Caki2 (cell line): ENCODE measurements at places on chromosomes 7 and 10. TPM values are rescaled to one million over a fixed set of nuclear protein-coding genes. Genes with fewer than 3 reads are reported as not detected.
A peak's percentile ranks its signal among the peaks of the same experiment; 100 is the strongest.

GRCh38 chr7:6691609-6692106 lies 15.1 kb downstream of the ZNF12 start:
- DNase-seq: peak; percentile 47

DNA sequence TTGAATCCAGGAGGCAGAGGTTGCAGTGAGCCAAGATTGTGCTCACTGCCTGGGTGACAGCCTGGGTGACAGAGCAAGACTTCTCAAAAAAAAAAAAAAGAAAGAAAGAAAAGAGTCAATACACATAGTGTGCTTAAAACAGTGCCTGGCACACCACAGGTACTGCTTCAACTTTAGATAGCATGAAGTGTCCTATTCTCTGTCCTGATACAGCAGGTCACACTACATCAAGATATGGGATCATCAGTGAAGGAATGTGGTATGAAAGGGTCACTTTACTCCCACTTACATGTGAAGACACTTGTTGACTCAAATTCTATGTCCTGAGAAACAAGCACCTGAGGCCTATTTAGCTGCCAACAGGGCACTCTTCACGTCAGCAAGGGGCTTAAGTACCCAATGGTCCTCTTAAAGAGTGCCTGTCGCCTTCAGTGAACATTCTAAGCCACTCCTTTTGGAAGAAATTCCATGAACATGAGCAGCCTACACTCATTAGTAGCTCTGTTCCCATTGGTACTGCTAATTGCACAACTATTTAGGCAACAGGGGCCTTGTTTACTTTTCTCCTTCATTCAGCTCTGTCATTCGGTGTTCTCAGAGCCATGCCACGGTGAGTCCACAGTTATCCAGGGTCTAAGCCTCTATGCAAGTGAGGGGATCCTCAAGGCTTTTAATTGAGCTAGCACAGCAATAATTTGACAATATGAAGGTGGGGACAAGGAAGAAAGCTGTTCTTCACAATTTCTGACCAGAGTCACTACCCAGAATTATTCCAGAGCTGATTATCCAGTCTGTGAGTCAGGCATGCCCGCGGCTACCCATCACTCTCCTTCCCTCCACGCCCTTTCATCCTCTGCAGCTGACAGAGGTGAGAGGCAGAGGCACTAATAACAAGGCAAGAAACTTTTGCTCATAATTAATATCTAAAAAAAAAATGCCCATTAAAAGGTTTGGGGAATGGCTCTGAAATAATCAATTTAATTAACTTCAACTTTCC lies 56.6 kb upstream of the PTN start:
- no peak for DNase-seq

- no peak for DNase-seq
These were observed 575.6 kb downstream of the KIF20B start for GRCh38 chr10:90276894-90277475.

- DNase-seq: no peak
These were observed 34.7 kb downstream of the GSDME start for GRCh38 chr7:24722386-24723177.

GRCh38 chr7:28787106-28787505 lies 171.0 kb downstream of the TRIL start:
- no peak for DNase-seq

MMRN2 gene
- 4.8 and 14.5 TPM in 2 replicates for total RNA-seq

REPIN1 gene
- total RNA-seq: 86.1 and 89.8 TPM in 2 replicates

C7orf33 gene
- total RNA-seq: not detected in 2 replicates

DNA sequence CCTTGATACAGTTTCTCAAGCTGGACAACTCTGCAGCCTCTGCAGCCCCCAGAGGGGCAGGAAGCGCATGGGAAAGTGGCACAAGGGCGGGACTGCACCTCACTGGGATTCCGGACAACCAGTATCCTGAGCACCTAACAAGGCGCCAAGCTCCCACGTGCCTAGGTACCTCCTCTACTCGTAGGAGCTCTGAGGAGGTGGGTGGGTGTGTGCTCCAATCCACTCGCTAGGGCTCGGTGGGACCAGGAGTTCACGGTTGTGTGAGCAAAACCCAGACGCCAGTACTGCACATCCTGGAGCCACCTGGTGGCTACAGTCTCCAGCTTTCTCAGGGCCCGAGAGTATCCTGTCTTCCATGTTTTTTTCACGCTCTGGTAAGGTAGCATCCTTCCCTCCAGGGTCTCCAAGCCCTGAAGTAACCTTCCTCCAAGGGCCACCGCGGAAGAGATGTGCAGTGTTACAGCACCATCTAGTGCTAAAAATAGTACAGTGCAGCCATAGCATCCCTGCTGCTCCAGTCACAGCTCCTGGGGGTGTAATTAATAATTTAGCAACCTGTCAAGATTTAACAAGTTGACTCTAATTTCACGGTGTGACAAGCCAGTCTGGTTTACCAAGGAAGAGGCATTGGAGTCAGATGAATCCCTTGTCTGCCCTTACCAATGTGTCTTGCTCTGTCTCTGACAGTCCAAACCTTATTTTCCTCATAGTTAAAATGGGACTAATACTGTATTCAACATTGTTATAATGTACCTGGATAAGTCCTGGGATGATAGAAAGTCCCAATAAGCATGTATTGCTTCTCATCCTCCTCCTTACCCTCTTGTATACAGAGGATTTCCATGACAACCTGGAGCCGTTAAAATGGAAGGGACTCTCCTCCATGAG lies 70.4 kb downstream of the HERPUD2 start:
- peak; percentile 44 for DNase-seq

PLEKHA1 gene
- total RNA-seq: 42.6 and 58.2 TPM in 2 replicates

ACTR3C gene
- 3.7 and 23.0 TPM in 2 replicates for total RNA-seq

GPR141 gene
- not detected in 2 replicates for total RNA-seq

- DNase-seq: no peak
These were observed 5.4 kb downstream of the SAP25 start for GRCh38 chr7:100568176-100568895.

DNA sequence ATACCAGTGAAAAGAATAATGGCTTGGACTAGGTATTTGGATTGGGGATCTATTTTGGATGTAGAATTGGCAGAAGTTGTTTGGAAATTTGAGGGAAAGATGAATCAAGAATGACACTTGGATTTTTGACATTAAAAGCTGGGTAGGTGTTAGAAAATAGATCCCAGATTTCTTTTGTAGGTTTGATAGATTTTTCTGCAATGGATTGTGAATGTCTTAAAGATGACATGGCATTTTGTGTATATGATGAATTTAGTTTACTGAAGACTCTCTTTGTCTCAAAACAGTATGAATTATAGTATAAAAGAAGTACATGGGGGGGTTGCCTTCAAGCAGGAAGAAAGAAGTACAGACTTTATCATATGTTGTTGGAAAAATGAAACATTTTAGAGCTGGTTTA lies 75.8 kb downstream of the MPLKIP start:
- DNase-seq: peak; percentile 7

GRCh38 chr7:108328174-108328651 lies 128.0 kb downstream of the NRCAM start:
- DNase-seq: no peak

GRCh38 chr10:78619896-78620295 lies 448.9 kb upstream of the ZMIZ1 start:
- DNase-seq: no peak

ZNF716 gene
- total RNA-seq: not detected in 2 replicates

DNA sequence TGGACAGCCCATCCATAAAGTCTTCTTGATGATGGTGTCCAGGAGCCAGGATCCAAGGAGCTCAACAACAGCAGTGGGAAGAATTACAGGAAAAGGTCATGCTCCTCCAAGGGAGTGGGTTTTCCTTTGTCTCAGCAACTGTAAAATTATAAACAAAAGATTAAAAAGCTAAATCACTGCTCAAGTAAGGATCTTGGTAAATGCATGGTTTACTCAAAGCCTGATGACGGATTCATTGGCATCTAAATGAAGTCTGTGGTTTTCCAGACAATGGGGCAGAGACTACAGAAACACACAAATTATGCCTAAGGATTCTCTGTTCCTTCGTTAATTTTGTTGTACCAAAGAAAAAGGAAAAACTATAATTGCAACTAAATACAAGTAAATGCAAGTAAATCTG lies 36.4 kb upstream of the DLX6 start:
- DNase-seq: no peak

DNA sequence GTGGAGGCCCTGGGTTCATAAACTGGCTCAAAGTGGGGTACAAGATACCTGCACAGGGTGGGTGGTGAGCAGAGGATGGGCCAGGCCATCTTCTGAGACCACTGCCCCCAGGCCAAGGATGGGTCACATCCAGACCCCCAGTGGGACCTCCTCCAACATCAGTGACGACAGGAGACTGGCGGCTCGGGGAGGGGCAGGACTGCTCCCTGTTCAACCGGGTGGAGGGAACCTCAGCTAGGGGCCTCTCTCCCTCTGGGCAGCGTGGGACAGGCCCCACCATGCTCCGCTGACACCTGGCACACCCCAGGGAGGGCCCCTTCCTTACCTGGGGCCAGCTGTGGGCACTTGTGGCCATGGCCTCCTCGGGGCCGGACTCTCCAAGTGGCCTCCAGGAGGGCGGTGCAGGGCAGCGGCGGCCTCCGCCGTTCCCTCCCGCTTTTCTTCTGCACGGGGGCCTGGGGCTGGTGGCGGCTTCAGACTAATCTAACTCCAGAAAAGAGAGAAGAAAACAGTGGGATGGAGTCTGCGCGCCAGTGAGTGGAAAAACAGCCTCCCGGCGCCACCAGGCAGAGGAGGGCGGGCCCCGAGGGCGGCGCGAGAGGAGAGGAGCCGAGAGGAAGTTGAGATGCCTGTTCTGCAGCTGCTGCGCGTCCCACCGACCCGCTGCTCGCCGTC lies at the start of gene CALHM2:
Gene CALHM2, minus strand, starts transcription at position 540 of the 675 bp plus-strand sequence. CDS start 2,429 bp downstream, outside the sequence.
- DNase-seq: peak; percentile 12

- no peak for DNase-seq
These were observed 138.8 kb downstream of the ZEB1 start for GRCh38 chr10:31457858-31458257.

CCDC172 gene
- total RNA-seq: not detected in 2 replicates

DNA sequence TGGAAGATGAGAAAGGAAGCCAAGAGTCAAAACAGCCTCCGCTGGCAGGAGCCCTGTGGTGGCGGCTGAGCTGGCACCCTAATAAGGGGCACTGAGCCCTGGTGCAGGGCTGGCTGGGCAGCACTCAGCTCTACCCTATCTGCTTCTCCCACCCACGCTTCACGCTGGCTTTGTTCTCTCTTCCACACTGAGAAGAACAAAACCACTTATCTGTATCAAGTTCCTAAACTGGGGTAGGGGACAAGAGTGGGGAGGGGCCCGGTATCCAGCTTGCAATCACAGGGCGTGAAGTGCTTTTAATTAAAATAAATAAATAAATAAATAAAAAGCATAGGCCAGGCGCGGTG lies 52.1 kb downstream of the FAM53B start:
- DNase-seq: no peak

DNA sequence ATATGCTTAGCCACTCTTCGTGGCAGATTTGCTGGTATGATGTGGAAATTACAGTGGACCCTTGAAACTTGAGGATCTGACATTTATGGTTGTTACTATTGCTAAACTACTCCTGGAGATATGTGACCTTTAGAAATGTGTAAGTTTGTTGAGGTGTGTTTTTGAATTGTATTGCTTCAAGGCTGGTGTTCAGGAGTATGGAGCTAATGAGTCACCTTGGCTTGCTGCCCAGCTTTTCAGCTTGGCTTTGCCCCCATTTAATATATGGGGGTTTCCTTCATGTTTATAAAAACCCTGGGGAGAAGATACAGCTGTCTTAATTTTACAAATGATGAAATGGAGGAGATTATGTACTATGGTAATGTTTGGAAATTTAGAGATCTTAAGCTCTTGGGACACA lies 11.6 kb downstream of the HBP1 start:
- DNase-seq: peak; percentile 46

DNA sequence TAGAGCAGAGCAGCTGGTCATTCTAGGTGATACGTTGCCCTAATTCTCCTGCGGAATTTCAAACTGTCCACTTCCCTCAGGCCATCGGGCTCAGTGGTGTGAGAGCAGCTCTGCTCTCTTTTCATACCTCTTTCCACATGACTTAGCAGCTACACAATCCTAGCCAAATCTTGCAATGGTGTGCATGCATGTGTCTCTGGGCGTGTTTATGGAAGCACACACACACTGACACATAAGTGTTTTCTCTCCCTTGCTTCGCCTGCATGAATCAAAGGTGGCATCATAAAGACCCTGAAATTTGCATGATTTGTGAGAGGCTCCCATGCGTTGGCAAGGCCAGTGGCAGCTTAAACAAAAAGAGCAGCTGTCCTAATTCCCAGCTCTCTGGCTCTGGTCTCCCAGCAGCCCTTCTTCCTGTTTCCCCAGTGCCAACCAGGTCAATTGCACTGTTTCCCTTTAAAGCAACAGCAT lies 1189.5 kb downstream of the GATA3 start:
- DNase-seq: peak; percentile 91

GRCh38 chr10:36494371-36494770 lies 631.0 kb upstream of the ANKRD30A start:
- no peak for DNase-seq

MOGAT3 gene
- total RNA-seq: not detected in 2 replicates

FRA10AC1 gene
- total RNA-seq: 0.67 and 3.9 TPM in 2 replicates

GRCh38 chr7:114242992-114243507 lies 171.6 kb upstream of the FOXP2 start:
- DNase-seq: peak; percentile 90

- DNase-seq: no peak
These were observed 548 bp upstream of the BNIP3 start for GRCh38 chr10:131982185-131982756.

MAGI2 gene
- 0.84 and 1.5 TPM in 2 replicates for total RNA-seq

DNA sequence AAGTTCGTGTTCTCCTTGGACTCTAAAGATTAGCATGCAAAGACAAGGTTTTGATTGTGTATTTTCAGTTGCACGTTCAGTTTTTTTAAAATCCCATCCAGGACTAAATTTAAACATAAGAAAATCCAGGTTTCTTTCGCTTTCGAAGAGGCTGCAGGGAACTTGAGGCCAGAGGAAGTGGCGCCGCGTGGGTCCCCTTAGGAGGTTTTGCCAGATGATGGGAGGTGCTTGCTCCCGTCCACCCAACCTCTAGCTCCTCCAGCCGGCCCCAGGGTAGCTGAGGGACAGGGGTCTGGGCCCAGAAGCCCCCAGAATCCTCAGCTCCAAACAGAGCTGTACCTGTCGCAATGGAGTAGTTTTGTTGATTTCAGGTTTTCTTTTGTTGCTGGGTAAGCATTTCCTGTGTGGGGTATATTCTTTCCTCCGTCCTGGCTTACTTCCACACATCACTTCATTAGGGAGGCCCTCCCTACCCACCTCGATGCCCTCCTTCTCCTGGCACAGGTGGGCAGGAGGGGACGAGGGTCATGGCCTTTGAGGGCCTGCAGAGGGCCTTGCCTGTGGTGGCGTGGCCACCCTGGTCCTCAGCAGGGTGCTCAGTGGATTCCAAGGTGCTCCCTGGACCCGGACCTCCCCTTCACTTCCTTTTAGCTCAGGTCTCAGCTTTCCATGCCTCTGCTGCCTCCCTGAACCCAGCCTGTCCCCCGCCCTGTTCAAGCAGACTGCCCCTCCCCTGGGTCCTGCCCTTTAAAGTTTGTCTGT lies 32.6 kb downstream of the LHPP start:
- DNase-seq: no peak

MRM2 gene
- total RNA-seq: 54.2 and 57.1 TPM in 2 replicates

- DNase-seq: peak; percentile 88
These were observed 158.5 kb downstream of the DKK1 start for GRCh38 chr10:52472406-52473146.

- DNase-seq: no peak
These were observed 232.4 kb downstream of the SLC25A13 start for GRCh38 chr7:96089511-96089910.

DENND11 gene
- total RNA-seq: 1.6 and 1.7 TPM in 2 replicates
